ENCODE measurements at places on chromosomes 6 and 20. TPM values are rescaled to one million over a fixed set of nuclear protein-coding genes. Genes with fewer than 3 reads are reported as not detected.

SLA2 gene
- 0.39 TPM for total RNA-seq

DNA sequence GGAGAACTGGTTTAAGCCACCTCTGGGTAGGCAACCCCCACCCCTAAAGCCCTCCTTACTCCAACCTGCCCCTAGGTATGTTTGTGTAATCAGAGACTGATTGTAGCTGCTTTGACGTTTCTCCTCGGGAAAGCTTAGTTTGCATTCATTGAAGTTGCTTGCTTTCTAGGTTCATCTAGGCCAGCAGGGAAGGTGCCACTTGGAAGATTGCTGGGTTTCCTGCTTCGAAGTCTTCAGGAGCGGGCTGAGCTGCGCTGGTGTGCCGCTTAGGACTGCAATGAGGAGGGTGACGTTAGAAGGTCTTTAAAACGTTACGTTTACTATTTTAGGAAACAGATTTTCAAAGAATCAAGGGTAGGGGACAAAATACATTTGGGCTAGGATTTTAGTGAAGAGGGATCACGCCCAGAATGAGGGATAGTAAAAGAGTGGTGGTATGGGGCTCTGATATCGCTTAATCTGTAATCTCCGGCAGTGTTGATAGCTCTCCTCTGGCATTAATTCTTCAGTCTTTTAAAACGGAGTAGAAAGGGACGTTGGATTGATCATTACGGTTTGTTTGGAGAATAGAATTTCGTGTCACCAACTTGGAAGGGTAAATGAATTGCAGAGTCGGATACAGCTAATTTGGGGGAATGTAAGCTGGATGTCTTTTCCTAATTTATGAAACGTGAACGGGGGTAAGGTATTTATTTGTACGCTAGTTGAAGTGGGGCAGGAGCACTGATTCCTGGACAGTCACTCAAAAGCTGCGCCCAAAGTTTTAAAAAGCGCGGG lies 92.6 kb upstream of the PRDM1 start:
- H3K4me1 ChIP-seq, result peaks cover 27% of the 10 kb centered on the region
- DNase-seq, result no peak
- no peaks in the 10 kb centered on the region for H3K36me3 ChIP-seq
- peak overlapping the region; percentile 41 for H3K4me3 ChIP-seq

CRISP3 gene
- total RNA-seq, result not detected

SYNDIG1 gene
- total RNA-seq, result 21.7 TPM

LZTS3 gene
- 25.9 TPM for total RNA-seq

- no peak overlapping the region for H3K27ac ChIP-seq
- no peak overlapping the region for H3K4me3 ChIP-seq
- no peaks in the 10 kb centered on the region for H3K4me1 ChIP-seq
- H3K36me3 ChIP-seq, result no peaks in the 10 kb centered on the region
- no peak for DNase-seq
- H3K27me3 ChIP-seq, result no peaks in the 10 kb centered on the region
These were observed 25.3 kb downstream of the NRN1 start for GRCh38 chr6:5981126-5982026.

DNA sequence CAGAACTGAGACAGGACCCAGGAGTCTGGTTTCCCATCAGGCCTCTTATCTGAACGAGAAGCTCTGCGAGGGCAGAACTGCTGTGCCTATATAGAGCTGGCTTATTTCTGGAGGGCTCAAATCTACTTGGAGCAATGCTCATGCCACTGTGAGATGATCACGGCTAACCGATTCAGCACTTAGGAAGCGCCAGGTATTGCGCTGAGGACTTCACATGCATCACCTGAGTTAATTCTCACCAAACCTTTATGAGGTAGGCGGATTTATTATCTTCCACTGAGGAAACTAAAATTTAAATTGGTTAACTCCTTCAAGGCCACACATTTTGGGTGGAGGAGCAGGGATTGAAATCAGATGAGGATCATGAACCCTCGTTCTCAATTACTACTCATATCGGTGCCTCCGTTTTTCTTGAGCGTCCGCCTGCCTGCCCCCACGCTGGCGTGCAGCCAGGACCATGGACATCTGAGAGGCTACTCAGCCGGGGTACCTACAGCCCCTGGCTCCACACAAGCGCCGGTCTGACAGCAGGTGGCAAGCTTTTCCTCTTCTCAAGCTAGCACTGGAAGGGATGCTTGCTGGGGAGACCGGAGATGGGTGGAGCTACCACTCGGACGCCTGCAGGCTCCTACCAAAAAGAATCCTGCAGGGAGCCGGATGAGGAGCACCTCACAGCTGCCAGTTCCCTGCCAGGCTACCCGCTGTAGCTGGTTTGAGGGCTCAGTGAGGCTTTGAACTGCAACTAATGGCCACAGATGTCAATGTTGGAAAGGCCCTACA lies 1.0 kb upstream of the PCIF1 start:
- no peaks in the 10 kb centered on the region for H3K27me3 ChIP-seq
- DNase-seq, result no peak
- peak overlapping the region; percentile 100 for H3K27ac ChIP-seq

PRSS35 gene
- total RNA-seq, result 10.0 TPM

GRCh38 chr6:71478834-71479541 lies 190.4 kb downstream of the OGFRL1 start:
- no peak overlapping the region for H3K4me3 ChIP-seq
- no peaks in the 10 kb centered on the region for H3K4me1 ChIP-seq
- no peak for DNase-seq
- peak overlapping the region; percentile 55 for H3K27ac ChIP-seq
- no peaks in the 10 kb centered on the region for H3K36me3 ChIP-seq

- H3K27me3 ChIP-seq, result peaks cover 29% of the 10 kb centered on the region
- no peaks in the 10 kb centered on the region for H3K36me3 ChIP-seq
- no peak for DNase-seq
- no peaks in the 10 kb centered on the region for H3K4me1 ChIP-seq
- H3K4me3 ChIP-seq, result peak overlapping the region; percentile 20
These were observed 1.0 kb downstream of the SALL4 start for GRCh38 chr20:51801122-51801822.

GRCh38 chr6:140459209-140459608 lies 1084.8 kb upstream of the CITED2 start:
- no peak overlapping the region for H3K4me3 ChIP-seq
- no peaks in the 10 kb centered on the region for H3K36me3 ChIP-seq
- H3K4me1 ChIP-seq, result no peaks in the 10 kb centered on the region
- DNase-seq, result no peak
- no peak overlapping the region for H3K27ac ChIP-seq
- no peaks in the 10 kb centered on the region for H3K27me3 ChIP-seq

XPO5 gene
- 8.8 TPM for total RNA-seq

DNA sequence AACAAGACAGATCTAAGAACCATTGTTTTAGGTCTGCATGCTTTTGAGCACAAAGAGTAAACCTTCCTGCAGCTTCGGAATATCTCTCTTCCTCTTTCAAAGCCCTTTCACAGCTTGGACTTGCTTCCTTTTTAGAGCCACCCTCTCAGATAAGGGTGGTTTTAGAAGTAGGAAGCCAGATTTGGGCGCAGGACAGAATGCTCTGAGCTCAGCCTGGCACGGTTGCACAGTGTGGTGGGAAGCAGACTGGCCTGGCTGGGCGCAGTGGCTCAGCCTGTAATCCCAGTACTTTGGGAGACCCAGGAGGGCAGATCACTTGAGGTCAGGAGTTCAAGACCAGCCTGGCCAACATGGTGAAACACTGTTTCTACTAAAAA lies 35.6 kb upstream of the PNRC1 start:
- DNase-seq, result peak; percentile 61
- no peaks in the 10 kb centered on the region for H3K27me3 ChIP-seq
- H3K4me1 ChIP-seq, result no peaks in the 10 kb centered on the region
- no peaks in the 10 kb centered on the region for H3K36me3 ChIP-seq
- H3K4me3 ChIP-seq, result no peak overlapping the region

- DNase-seq, result no peak
- H3K36me3 ChIP-seq, result no peaks in the 10 kb centered on the region
- no peak overlapping the region for H3K4me3 ChIP-seq
- no peaks in the 10 kb centered on the region for H3K4me1 ChIP-seq
- H3K27me3 ChIP-seq, result no peaks in the 10 kb centered on the region
These were observed 51.0 kb upstream of the SLC32A1 start for GRCh38 chr20:38673261-38673660.

SMLR1 gene
- not detected for total RNA-seq

- peak within 1 kb of the TSS; percentile 70 for H3K4me3 ChIP-seq
- DNase-seq, result peak; percentile 74
- peak within 1 kb of the TSS; percentile 98 for H3K27ac ChIP-seq
- no peaks in the 10 kb centered on the region for H3K27me3 ChIP-seq
- peaks cover 34% of the 10 kb centered on the region for H3K4me1 ChIP-seq
- H3K36me3 ChIP-seq, result no peaks in the 10 kb centered on the region
These were observed at the start of gene RCAN2 for GRCh38 chr6:46491201-46491627. TSS of gene RCAN2 (minus strand) at chr6:46491449.

DNA sequence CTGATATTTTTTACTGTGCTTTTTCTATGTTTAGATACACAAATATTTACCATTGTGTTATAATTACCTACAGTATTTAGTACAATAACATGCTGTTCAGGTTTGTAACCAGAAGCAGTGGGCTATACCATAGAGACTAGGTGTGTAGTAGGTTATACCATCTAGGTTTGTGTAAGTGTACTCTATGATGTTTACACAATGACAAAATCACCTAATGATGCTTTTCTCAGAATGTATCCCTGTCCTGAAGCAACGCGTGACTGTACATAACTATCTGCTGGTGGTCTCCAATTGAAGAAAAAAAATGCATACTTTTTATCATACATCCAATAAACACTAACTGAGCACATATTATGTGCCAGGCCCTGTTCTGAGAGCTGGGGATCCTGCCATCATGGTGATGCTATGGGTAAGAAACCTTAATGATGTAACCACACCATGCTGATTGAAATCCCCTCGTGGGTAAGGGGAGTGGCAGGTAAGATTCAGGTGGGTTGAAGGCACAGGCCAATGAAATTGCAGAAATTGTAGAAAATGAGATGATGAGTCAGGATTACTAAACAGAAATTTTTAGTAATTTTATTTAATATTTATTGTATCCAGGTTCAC lies 76.8 kb downstream of the FYN start:
- H3K27ac ChIP-seq, result no peak overlapping the region
- no peak overlapping the region for H3K4me3 ChIP-seq
- no peaks in the 10 kb centered on the region for H3K4me1 ChIP-seq
- no peak for DNase-seq
- H3K36me3 ChIP-seq, result no peaks in the 10 kb centered on the region

GRCh38 chr6:34888874-34889555 lies at the start of gene ANKS1A:
TSS of gene ANKS1A (plus strand) at chr6:34889255. CDS start at chr6:34889403, 148 bp downstream.
- H3K27ac ChIP-seq, result peak within 1 kb of the TSS; percentile 87
- peak; percentile 71 for DNase-seq
- peaks cover under 1% of the 10 kb centered on the region for H3K36me3 ChIP-seq
- peak within 1 kb of the TSS; percentile 92 for H3K4me3 ChIP-seq
- H3K27me3 ChIP-seq, result no peaks in the 10 kb centered on the region

DNA sequence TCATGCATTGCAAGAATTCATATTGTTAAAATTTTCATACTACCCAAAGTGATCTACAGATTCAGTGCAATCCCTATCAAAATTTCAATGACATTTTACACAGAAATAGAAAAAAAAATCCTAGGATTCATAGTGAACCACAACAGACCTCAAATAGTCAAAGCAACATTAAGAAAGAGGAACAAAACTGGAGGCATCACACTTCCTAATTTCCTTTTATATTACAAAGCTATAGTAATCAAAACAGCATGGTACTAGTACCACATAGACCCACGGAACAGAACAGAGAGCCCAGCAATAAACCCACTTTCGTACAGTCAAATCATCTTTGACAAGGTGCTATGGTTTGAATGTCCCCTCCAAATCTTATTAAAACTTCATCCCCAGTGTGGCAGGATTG lies 39.7 kb downstream of the NTSR1 start:
- H3K36me3 ChIP-seq, result no peaks in the 10 kb centered on the region
- DNase-seq, result no peak
- H3K27me3 ChIP-seq, result no peaks in the 10 kb centered on the region
- H3K27ac ChIP-seq, result no peak overlapping the region
- H3K4me3 ChIP-seq, result no peak overlapping the region

GRCh38 chr6:3453413-3454272 lies 3.2 kb downstream of the SLC22A23 start:
- H3K4me1 ChIP-seq, result no peaks in the 10 kb centered on the region
- no peak overlapping the region for H3K4me3 ChIP-seq
- DNase-seq, result no peak
- H3K27ac ChIP-seq, result no peak overlapping the region

DNA sequence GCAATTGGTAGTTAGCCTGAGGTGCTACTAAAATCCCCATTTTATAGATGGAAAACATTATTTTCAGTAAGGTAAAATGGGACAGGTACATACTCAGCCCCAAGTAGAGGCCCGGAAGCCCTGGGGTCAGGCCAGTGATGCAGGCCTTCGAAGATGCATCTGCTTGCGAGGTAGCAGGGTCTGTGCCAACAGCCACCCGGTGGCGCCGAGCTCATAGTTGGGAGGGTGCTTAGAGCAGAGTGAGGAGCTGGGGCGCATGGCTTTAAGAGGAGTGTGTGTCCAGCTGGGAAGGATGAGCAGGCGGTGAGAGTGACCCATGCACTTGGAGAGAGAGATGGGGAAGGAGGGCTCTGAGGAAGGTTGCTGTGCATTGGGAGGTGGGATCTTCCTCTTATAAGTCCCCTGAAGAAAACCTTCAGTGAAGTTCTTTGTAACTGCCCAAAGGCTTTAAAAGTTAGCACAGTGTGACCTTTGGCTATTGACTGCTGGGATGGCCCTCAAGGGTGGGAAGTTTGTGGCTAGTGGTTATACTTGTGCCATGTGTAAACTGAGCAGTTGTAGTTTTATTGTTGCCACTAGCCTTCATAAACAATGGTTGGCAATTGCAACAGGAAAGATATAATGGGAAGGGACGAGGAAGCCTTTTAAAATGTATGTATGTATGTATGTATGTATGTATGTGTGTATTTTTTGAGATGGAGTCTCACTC lies 71.1 kb downstream of the TOX2 start:
- H3K27ac ChIP-seq, result no peak overlapping the region
- no peaks in the 10 kb centered on the region for H3K27me3 ChIP-seq
- DNase-seq, result no peak
- no peaks in the 10 kb centered on the region for H3K36me3 ChIP-seq

- H3K36me3 ChIP-seq, result no peaks in the 10 kb centered on the region
- no peaks in the 10 kb centered on the region for H3K4me1 ChIP-seq
- H3K27ac ChIP-seq, result no peak overlapping the region
- H3K27me3 ChIP-seq, result no peaks in the 10 kb centered on the region
These were observed 151.5 kb downstream of the BTBD3 start for GRCh38 chr20:12069181-12069580.
